ENCODE measurements at places on chromosomes 5 and 9.
A peak's percentile ranks its signal among the peaks of the same experiment; 100 is the strongest.

- DNase-seq = no peak
Observed at GRCh38 chr9:130883479-130883878, 13.1 kb downstream of the QRFP start.

- DNase-seq = no peak
Observed at GRCh38 chr9:118100529-118101419, 396.6 kb downstream of the TLR4 start.

GRCh38 chr5:123278284-123278683 is 144.9 kb downstream of the CEP120 start:
- DNase-seq = no peak

DNA sequence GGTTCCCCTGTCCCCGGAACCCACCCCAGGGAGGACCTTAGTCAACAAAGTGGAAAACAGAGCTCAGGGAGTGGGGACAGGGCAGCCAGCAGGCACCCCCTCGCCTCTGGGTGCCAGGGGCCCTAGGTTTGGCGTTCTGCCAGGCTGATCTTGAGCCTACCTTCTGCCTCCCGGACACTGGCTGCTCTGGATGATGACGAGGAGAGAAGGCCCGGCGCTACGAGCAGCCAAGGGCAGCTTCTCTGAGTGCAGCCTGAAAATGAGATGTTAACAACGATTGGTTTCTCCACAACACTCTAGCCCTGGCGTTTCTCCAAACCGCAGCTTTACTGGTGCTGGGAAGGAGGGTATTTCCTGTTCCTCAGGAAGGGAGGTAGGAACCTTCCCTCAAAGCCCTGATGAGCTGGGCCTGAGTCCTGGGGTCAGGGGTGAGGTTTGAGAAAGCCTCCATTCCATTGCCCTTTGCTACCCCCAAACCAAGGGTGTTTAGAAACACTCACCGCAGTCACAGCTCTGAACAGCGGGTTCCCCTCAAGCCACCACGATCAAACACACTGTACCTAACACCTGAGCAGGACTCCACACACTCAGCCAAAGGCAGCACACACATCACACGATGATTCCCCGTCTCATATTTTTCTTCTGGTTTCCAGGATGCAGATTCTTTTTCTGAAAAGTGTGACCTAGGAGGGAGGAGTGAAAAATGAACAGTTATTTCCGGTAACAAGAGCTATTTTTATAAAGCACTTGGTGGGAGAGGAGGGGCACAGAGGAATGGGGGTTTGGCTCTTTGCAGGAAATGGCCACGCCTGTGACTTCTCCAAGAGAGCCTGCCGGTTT is at the start of gene STING1:
Gene STING1 (minus strand): TSS at position 709 of the 840 bp plus-strand sequence. CDS start 1,054 bp downstream, outside the sequence.
- peak; percentile 47 for DNase-seq

DNA sequence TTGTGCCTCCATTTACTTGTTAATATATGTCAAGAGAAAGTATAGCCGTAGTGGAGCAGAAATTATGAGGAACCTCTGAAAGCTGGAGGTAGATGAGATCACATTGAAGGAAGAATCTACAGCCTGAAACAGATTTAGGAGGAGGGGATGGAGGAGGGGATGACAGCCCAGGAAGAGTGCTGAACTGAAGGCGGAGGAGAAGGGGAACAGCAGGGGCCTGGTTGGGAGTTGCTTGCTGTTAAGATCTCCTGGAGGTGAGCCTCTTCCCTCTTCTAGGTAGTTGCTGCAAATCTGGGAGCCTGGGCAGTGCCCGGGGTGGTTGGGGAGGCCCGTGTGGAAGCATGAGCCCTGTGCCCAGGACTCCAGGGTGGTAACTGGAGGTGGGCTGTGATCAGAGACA is 111.8 kb upstream of the SEMA6A start:
- DNase-seq = no peak

- DNase-seq = no peak
Observed at GRCh38 chr5:33968211-33969005, 16.1 kb downstream of the SLC45A2 start.

DNA sequence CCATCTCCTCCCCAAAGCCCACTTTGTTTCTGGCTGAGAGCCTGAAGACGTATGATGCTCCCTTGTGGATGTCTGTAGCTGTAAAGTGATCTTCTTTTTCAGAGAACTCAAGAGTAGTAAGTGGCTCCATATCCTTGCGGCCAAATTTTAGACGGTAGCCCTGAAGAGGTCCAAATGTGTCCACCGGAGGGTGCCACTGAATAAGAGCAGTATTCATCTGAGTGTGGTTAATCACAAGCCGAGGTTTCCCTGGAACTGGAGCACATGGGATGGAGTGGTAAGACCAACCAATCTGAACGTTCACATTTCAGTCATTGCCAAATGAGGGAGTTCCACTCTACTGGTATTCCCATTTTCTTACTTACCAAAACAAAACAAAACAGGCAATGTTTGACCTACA is 686.5 kb upstream of the DMAC1 start:
- no peak for DNase-seq

- no peak for DNase-seq
Observed at GRCh38 chr9:5438301-5439162, 807 bp upstream of the PLGRKT start.

- DNase-seq = no peak
Observed at GRCh38 chr9:110604171-110604601, 24.6 kb upstream of the SVEP1 start.

- no peak for DNase-seq
Observed at GRCh38 chr5:6950250-6950649, 237.0 kb downstream of the TENT4A start.

GRCh38 chr5:97406946-97407676 is 224.1 kb upstream of the RIOK2 start:
- no peak for DNase-seq

- DNase-seq = no peak
Observed at GRCh38 chr5:75469017-75469416, 42.4 kb downstream of the CERT1 start.

DNA sequence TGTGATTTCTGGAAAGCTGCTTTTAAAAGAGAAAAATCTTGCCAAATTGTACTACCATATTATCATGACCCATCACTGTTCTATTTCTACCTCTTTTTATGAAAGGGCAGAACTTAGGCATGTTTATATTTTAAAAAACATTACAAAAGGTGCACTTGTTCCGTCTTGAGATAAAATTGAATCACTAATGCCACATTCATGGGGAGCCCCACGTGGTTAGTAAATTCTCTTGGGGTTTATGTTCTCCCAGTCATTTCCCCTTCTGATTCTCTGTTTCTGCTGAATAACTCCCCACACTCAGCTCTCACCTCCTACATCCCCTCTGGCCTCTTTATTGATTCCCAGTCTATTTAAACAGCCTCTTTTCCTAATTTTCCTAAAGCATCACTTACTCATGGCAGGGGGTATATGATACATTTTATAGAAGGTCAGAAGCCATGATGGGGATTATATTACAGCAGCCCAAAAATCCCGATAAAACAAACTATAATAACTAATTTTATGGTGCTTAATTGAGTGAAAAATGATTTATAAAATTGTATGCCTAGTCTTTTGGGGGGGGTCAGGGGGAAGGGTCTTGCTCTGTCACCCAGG is 19.7 kb upstream of the VLDLR start:
- no peak for DNase-seq

DNA sequence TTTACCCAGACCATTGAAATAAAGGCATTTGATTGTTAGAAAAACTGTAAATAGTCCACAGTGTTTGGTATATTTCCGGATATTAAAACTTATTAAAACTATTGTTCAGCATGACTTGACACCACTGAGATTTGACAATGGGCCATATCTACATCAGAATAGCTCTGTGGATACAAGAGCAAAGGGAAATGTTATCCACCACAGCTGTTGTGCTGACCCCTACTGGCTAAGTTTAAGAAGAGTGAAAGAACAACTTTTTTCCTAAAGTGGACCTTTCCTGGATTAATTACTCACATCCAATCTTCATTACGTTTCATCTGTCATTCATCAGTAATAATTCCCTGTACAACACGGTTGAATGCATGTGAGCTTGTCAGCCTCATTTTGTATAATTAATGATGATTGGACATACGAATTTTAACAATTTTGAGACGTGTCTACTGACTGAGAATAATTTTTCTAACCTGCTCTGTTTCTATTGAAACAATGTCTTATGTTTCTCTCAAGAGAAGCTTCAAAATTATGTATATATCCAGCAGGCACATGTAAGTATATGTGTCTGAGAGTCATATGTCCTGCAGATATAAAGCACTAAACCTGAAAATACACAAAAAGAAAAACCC is 1952.6 kb downstream of the MAT2B start:
- DNase-seq = no peak

DNA sequence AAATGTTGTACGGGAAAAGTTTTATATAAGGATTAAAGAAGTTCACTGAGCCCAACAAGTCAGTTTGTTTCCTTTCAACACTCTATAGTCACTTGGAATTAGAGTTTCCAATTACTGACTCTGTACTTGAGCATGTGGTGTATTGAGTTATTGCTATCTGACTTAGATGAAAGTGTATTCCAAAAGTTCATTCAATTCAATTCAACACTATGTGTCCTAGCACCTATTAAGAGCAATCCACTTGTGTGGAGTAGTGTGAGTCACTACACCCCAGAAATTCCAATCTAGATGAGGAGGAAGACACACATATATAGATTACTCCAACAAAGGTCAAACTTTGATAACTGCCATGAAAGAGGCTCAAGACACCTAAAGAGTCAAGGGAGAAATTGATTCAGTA is 98.2 kb upstream of the SLCO6A1 start:
- no peak for DNase-seq

- DNase-seq = peak; percentile 31
Observed at GRCh38 chr9:70420441-70421271, 6.2 kb upstream of the KLF9 start.

DNA sequence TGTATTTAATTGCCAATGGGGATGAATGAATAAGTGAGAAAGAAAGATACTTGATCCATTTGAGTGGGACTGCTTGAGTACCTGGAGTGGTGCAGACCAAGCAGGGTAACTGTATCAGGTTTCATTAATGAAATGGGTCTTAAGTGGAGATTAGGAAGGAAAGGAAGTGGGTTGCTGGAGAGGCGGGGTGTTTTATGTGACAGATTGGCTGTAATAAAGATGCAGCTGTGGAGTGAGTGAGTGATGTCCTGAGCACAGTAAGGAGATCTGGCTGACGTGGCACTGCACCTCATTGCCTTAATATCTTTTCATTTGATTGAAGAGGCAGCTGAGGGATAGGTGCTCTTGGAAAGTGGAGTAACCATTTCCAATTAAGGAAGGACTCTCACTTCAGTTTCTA is 161.0 kb upstream of the CCDC152 start:
- DNase-seq = no peak

GRCh38 chr9:113593682-113594281 is 130.3 kb downstream of the RGS3 start:
- no peak for DNase-seq

DNA sequence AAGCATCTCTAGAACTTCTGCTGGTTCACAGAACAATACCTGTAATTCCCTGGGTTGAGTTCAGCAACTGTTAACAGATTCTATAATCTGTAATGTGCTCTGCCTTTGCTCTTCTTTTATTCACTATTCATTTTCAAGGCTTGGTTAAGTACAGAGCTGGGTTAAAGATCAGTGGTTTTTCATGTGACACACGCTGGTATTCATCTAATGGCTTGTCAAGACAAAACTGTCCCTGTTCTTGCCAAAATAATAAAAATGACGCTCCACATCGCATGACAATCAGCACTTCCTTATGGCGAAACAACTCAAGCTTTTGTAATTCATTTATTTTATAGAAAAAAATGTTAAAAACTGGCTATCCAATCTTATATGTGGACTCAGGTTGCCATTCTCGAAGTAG is 137.9 kb downstream of the BNC2 start:
- DNase-seq = no peak

GRCh38 chr5:129899454-129899853 is 4.8 kb upstream of the CHSY3 start:
- no peak for DNase-seq

GRCh38 chr5:45697201-45697600 is 1.0 kb upstream of the HCN1 start:
- DNase-seq = no peak

DNA sequence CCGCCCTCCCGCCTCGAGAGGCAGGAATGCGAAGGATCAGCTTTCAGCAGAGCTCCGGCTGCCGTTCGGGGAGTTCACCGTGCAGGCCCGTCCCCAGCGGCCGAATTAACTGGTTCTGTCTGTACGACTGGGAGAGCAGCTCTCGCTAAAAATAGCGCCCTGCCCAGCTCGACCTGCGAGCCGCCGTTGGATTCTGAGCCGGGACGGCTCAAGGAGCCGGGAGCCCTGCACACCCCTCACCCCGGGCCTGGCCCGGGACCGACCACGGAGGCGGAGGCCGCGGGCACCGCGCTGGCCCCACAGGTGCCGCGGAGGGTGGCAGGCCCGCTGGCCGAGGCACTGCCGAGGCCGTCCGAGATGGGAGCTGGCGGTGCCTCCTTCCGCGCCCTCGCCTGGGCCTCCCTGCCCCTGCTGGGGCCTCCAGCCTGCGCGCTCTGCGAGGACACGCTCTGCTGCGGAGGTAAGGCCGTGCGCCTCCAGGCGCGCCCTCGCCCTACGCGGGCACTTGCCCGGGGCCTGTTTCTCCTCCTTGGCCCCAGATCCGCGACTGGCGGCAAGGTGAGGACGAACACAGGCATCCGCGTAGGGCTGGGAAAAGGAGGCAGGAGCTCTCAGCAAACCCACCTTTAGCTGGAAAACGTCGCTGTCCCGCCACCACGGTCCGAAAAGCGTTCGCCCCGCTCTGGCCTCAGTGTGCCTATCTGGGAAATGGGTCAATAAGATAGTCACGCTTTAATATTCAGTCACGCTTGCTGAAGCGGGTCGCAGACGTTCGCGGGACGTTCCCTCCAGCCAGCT is 53.1 kb upstream of the DAB2IP start:
- DNase-seq = no peak

DNA sequence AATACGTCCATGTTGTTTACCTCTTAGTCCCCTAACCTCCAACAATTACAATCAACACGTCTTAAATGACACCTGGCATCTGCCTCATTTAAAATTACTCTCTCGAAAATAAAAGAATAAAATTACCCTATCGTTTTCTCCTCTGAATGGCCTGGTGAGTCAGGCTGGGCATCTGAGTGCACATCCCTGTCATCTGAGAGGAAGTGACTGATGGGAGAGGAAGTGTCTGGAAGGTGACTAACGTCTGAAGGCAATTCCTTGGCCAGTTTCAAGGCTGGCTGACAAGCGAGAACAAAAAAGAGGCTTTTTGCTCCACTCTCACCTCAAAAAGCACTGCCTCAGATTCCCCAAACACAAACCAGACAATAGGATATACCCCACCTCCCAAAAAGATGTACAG is 57.7 kb downstream of the MAPKAP1 start:
- no peak for DNase-seq

DNA sequence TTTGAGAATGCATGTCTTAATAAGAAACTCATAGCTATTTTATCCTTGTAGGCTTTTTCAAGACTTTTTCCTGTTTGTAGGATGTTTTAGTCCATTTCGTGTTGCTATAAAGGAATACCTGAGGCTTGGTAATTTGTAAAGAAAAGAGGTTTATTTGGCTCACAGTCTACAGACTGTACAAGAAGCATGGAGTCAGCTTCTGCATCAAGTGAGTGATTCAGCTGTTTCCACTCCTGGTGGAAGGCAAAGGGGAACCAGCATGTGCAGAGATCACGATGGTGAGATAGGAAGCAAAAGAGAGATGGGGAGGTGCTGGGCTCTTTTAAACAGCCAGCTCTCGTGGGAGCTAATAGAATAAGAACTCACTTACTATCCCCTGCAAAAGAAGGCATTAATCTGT is 177.3 kb downstream of the ALDH1A1 start:
- DNase-seq = no peak
